ENCODE measurements at places on chromosomes 13 and 19.

DNA sequence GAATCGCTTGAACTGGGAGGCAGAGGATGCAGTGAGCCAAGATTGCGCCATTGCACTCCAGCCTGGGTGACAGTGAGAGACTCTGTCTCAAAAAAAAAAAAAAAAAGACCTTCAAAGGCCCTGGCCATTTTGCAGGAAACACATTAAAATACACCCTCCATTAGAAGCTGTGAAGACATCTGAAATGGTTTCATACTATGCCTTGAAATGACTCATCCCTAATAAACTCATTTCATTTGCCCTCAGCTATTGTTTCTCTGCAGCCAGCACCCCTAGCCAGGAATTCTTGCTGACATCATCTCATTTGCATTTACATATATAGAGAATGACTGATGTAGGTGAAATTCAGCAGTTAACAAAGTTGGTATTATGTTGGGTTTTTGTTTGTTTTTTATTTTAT, 8.7 kb downstream of the EML2 start:
- DNase-seq, result no peak

DNA sequence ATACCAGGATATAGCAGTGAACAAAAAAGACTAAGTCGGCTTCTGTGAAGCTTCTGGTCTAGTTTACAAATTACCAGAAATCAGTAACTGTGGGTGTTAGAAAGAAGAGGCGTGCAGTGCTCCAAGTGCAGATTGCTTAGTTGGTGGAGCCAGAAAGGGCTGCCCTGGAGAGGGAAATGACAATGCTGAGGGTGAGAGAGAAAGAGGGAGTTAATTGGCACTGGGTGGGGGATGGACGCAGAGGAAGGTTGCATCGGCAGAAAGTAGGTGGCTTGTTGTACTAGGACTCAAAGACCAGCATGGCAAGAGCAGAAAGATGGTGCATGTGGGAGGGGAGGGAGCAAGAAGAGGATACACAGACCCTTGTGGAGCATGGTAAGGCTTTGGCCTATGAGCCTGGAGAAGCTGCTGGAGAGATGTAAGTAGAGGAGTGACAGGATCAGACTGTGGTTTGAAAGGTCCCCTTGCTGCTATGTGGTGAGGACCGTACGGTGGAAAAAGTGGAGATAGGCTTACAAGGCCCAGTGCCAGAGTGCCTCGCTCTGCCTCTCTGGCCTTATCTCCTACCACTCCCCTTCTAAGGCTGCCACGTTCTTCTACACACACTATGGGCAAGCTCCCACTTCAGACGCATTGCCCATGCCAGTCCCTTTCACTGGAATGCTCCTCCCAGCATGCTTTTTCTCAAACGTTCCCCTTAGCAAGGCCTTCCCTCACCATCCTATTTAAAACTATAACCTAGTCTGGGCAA, 13.5 kb downstream of the SMG9 start:
- DNase-seq, result no peak

DNA sequence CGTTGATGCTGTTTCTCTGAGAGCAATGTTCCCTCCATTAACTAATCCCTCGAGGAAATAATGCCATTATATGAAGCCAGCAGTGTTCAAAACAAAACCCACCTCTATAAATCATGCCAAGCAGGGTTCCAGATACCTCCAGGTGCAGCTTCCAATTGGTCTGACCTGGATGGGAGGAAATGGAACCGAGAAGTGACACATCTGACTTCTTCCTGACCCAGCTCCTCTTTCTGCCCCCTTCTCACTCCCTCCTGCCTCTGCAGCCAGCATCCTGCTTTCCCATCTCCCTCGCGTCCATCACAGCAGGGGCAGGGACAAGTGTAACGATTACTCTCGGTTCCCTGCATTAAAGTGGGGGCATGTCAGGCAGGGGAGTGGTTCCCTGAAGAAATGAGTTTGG, 37.5 kb downstream of the HSPH1 start:
- DNase-seq, result no peak

GRCh38 chr13:99556867-99557443, 55.7 kb downstream of the TM9SF2 start:
- DNase-seq, result no peak

- DNase-seq, result peak; percentile 34
These were observed 82.8 kb upstream of the MTIF3 start for GRCh38 chr13:27533155-27533643.

DNA sequence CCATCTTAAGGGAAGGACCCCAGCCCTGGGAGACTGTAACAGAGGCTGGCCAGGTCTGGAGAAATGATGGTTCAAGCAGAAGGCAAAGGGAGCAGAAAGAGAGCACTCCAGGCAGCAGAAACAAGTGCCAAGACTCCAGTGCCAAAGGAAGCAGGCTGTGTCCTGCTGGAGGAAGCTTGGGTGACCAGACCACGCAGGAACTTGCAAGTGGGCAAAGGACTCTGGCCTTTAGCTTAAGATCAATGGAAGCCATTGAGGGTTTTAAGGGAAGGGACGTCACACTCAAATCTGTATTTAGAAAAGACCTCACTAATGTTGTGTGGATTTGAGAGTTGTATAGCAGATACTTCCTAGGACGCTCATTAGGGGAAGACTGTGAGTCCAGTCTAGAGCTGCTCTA, 95.5 kb downstream of the MIPEP start:
- no peak for DNase-seq

DNA sequence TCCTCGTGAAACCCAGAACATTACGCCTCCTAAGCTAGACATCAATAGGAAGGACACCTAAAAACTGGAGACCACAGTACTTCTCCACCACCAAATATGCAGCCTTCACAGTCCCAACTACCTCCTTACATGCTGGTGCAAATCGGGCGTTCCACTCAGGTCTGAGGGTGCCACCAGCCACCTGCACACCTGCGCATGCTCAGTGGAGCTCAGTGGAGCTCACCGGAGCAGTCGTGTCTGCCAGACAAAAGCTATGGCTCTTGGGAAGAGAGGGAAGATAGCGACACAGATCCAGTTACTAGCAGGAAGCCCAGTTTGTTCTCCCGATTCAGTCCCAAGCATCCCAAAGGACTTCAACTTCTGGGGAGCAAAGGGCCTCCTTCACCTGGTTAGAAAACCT, 237.1 kb downstream of the TSHZ3 start:
- no peak for DNase-seq

DNA sequence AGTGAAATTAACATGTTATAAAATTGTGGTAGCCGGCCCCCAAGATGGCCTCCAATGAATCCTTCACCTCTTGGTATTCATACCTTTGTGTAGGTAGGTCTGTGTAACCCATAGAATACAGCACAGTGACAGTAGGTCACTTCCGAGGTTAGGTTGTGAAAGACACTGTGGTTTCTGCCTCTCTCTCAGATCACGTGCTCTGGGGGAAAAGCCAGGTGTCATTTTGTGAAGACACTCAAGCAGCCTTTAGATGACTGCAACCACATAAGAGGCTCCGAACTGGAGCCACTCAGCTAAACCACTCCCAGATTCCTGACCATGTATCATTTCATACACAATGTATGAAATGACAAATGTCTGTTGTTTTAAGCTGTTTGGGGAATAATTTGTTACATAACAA, 9.8 kb upstream of the USPL1 start:
- DNase-seq, result peak; percentile 32

GRCh38 chr19:18698321-18699167, 15.1 kb downstream of the CRTC1 start:
- no peak for DNase-seq

DNA sequence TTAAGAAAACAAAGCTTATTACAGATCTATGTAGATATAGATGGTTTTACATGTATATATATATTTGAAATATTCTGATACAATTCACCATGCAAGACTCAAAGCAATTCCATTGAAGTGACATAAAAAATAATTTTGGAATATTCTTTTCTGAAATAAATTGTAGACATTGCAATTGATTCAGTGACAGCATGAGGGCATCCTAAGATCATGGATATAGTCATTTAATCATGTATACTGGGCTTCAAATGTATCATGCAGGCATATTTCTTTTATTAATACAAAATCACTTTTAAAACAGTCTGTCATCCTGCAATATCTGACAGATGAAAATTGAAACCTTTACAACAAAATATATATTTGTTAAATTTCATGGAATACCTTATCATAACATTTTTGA, 286.7 kb upstream of the SLITRK6 start:
- no peak for DNase-seq

DNA sequence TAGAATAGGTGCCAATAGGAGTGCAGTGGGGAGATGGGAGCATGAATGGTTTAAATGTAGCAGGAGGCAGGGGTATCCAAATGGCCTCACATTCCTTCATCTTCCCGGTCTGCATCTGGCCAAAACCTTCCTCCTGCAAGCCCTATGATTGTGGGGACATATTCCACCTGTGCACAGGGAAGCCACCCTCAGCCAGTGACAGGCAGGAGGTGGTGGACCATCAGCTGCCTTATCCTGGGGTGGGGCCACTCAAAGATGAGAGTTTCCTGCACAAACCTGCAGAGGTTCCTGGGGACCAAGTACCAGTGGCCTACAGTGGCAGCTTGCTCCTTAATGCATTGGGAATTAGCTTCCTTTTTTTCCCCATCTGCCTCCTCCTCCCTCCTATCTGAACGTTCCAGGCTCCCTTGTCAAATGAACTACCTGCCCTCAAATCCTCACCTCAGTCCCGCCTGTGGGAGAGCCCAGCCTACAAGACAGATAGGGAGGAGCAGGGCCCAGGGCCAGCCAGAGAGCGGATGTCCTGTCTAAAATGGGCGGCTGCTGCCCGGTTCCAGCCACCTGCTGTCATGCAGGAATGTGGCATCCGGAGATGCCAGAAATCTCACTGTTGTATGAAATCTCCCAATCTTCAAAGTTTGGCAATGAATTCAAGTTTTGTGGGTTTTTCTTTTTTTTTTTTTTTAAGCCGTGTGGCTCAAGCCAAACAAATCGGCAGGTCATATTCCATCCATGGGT, 85.0 kb downstream of the TSHZ3 start:
- DNase-seq, result no peak

- peak; percentile 5 for DNase-seq
These were observed 76.4 kb upstream of the MCF2L start for GRCh38 chr13:112892426-112893206.

- DNase-seq, result no peak
These were observed 342.0 kb downstream of the TEX29 start for GRCh38 chr13:111662451-111662850.

Measured in activated naive CD4-positive, alpha-beta T cell treated with anti-CD3 and anti-CD28 coated beads, Interleukin-2, amount 50 U/mL, for 16 hours (primary cell).